IMR-90 (cell line): ENCODE measurements at places on chromosomes 7 and 10. TPM values are rescaled to one million over a fixed set of nuclear protein-coding genes. Genes with fewer than 3 reads are reported as not detected.

DNA sequence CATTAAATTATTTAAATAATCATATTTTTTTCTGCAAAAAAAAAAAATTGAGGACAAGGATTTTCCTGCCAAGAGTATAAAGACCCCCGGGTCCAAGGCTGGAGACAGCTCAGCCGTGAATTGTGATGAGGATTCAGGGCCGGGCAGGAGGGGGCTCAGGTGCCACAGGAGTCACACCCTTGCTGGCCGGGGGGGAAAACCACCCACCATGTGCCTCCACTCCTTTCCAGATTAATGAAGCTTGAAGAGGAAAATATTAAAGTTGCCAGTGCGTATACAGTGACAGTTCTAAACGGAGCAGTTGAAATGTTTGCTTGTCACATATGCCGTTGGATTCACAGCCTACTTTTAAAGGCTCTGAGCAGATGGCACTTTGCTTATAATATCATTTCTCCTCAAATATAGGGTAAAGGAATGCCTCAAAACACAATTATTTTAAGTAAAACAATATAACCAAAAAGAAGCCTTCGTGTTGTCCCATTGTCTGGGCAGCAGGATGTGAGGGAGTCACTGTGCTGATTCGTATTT, 49.6 kb downstream of the ADARB2 start:
- no peak for DNase-seq

DNA sequence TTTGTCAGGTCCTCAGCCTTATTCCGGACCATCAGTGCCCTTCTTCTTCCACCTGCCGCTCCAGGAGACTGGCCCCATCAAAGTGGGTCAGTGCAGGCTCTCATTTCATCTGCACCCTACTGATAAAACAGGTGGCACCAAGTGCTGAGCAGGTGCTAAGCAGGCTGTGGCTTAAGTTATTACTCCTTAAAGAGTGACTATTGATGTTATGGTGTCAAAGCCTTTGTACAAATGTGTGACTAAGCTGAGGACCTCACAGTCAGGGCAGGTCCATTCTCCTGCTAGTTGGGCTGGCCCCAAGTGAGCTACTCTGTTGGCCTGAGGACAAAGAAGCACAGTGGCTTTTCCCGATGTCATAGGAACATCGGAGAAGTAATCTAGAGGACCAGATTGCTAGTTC, 11.2 kb upstream of the CALD1 start:
- no peak for DNase-seq

- no peak for DNase-seq
Measured at GRCh38 chr7:116579835-116580234, 55.0 kb downstream of the CAV1 start.

- DNase-seq, result peak; percentile 32
Measured at GRCh38 chr10:14184841-14185315, 145.8 kb downstream of the FRMD4A start.

GRCh38 chr7:1724118-1724910, 54.2 kb downstream of the ELFN1 start:
- no peak for DNase-seq

- no peak for DNase-seq
Measured at GRCh38 chr7:33761449-33762080, 143.8 kb upstream of the BMPER start.

- peak; percentile 20 for DNase-seq
Measured at GRCh38 chr10:101287997-101288635, 58.9 kb upstream of the LBX1 start.

- no peak for DNase-seq
Measured at GRCh38 chr7:23468526-23469149, 1.7 kb downstream of the IGF2BP3 start.

- DNase-seq, result no peak
Measured at GRCh38 chr10:120791316-120791715, 59.8 kb upstream of the WDR11 start.

DNA sequence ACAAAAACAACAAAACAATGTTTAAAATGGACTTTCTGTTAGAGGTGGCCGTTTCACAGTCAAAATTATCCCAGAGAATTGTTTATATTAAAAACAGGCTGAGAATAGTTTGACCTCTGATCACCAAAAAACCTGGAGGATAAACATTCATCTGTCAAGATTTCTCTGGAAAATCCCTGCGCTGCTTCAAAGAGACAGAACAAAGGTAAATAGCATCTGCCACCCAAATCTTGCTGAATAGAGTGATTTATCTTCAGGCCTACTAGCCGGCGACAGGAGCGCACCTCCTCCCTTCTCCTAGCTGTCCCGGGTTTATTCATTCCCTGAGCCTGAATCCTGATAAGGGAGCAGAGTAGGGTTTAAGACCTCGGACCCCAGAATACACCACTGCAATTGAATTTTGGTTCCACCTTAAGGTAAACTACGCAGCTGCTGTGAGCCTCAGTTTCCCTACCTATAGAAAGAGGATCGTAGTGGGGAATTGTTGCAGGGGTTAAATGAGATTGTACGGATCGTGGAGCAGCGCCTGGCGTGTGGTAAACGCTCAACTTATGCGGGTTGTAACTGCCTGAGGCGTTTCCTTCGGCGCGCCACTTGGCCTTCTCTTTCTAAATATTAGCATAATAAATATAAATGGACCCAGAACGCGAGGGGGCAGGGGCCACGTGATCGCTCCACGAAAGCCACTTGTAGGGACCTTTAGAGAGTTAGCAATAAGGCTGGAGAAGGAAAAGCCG, 498 bp upstream of the ST7 start:
- DNase-seq, result peak; percentile 33

DNA sequence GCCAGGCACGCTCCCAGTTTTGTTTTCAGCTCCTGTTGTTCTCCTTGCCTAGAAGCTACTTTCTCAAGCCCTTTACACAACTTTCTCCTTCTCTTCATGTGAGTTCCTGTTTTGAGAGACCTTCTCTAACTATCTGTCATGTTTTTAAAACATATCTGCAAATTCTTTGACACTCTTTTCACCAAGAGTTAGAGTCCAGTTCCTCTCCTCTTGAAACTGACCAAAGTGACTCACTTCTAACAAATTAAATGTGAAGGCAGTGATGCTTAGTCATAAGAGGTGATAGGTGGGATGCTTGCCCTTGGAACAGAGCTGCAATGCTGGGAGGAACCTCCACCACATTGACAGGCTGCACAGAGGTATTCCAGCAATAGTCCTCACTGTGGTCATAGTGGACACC, 25.3 kb downstream of the ZSCAN25 start:
- peak; percentile 26 for DNase-seq

DNA sequence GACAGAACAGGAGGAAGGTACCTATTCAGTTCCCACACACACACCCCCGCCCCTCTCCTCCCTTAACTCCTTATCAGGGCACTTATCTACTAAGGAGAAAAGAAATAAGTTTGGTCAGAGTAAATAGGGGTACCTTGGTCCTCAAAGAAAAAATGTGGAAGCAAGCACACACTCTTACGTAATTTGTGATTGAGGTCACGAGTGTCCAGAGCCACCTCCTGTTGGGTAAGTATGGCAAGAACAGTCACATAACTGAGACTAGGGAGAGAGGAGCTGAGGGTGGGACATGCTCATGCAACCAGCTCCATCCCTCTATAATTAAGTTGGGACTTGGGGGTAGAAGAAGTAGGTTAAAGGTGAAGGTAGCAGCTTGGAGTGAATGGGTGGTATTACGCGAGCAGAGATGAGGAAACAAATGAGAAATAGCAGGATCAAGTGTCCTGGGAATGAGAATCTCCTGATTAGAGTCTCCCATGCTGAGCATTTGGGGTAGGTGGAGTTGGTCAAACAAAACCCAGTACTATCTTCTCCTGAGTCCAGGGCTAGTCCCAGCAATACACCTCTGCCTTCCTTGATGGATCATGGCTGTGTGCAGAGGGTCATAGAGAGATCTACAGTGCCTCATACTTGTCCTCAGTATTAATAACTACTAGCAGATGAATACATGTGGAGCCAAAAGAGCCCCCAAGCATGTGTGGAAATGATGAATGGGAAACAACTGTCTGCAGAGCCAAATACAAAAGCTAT, 77.1 kb downstream of the GSAP start:
- DNase-seq, result peak; percentile 45

DNA sequence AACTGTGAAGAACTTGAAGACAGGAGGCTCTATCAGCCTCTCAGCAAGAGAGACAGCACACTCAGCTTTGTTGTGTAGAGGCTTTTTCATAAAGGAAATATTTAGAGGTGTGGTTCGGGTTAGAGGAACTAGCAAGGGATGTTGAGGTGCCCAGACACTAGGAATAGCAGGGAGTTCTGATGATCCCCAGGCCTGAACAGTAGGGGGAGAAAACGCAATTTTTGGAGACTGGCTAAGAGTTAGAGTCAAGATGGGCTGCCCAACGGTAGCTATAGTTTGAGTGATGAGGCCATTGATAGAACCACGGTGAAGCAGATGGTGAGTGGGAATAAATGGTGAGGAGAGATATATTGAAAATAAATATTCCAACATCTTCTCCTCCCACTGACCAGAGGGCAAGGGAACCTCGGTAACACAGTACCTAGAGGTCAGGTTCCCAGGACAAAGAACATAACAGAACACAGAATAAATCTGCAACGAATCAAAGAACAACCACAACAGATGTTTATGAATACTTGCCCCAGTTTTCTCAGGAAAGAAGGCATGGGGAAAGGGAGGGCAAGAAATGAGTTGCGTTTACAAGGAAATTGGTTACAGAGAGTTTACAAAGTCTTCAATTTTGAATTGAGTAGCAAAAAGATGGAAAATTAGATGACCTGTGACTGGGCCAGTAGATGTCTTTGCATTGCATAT, 24.2 kb upstream of the BPGM start:
- DNase-seq, result no peak

GRCh38 chr7:152013974-152014373, 11.5 kb upstream of the GALNT11 start:
- DNase-seq, result no peak

GRCh38 chr7:79822620-79823240, 311.9 kb upstream of the GNAI1 start:
- no peak for DNase-seq

DNA sequence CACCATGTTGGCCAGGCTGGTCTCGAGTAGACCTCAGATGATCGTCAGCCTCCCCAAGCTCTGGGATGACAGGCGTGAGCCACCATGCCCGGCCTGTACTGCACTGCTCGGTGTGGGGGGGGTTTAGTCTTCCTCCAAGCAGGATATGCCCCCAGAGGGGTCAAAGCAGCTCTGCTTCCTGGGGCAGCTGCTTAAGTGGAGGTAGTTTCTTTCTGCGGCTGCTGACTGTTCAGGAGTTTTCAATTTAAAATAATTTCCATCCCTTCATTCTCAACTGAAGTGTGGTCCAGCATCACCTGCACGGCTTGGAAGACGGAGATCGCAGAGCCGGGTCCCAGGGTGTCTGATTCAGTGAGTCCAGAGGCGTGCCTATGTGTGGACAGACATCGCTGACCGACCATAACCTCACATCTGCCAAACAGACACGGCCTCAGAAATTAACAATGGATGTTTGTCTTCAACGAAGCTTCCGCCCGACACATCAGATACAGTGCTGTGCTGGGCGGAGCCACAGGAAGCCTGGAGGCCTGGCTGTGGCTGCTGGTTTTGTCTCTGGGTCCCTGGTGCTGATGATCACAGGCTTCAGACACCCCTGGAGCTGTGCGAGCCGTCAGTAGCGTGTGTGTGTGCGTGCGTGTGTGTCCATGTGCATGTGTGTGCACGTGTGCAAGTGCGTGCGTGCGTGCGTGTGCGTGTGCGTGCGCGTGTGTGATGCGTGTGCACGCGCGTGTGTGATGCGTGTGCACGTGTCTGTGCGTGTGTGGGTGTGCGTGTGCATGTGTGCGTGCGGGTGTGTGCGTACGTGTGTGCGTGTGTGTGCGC, 226.5 kb upstream of the PITRM1 start:
- no peak for DNase-seq

DNA sequence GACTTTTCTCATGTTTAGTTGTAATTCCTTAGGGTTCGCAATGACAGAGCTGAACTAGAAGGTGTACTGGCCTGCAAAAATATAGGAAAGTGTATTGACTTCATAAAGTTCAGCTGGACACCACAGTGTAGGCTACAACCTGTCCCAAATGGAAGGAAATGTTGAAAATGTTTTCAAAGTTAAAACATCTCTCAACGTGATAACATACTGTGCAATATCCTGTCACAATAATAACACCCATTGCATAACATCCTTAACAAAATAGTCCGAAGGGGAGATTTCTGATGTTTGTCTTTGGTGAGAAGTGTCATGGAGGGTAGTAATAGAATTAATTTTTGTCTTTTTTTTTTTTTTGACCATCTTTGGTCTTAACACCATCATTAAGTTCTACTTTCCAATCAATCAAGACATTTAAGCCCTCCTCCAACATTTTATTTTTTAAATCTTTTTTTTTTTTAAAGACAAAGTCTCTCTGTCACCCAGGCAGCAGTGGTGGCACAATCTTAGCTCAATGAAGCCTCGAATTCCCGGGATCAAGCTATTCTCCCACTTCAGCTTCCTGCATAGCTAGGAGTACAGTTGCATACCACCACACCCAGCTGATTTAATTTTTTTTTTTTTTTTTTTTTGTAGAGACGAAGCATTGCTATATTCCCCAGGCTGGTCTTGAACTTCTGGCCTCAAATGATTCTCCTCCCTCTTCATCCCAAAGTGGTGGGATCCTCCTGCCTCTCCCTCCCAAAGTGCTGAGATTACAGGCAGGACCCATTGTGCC, 45.7 kb downstream of the DYNC1I1 start:
- no peak for DNase-seq

- DNase-seq, result peak; percentile 72
Measured at GRCh38 chr10:35564341-35564968, 40.7 kb upstream of the GJD4 start.

GRCh38 chr10:129531195-129531968, 64.3 kb downstream of the MGMT start:
- peak; percentile 56 for DNase-seq

- DNase-seq, result no peak
Measured at GRCh38 chr10:127908959-127909267, 2.0 kb downstream of the PTPRE start.

GRCh38 chr7:53485354-53485753, 449.9 kb downstream of the POM121L12 start:
- DNase-seq, result no peak

DNA sequence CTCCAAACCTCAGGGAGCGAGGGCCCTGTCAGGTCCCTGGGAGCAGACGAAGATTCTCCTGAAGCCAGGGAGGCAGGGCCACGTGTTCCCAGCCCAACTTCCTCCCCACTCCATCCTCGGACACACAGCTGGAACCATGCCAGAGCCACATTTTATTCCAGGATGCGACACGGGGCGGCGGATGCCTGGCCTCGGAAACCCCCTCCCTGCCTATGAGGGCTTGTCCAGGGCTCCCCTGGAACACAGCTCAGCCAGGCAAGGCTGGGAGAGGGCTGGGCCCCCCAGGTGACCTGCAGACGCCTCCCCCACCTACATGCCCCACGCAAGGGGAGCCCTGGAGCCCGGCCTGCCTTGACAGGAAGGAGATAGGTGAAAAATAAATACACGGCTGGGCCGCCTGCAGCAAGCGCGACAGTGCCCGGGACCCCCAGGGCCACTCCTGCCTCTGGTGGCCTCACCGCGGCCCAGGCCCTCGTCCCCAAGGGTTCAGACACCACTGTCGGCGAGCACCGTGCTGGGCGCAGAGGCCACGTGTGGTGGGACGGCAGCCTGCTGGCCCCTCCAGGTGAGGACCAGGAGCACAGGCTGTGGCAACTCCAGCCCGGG, 21.5 kb downstream of the GET4 start:
- DNase-seq, result no peak

GRCh38 chr10:116878123-116878522, 28.8 kb downstream of the ENO4 start:
- DNase-seq, result no peak

CLDN12 gene
- polyA plus RNA-seq, result 33.4 and 34.5 TPM in 2 replicates

SLC13A4 gene
- 0.10 TPM in 1 of 2 replicates, not detected in the other for polyA plus RNA-seq

SRPK2 gene
- polyA plus RNA-seq, result 9.2 and 13.2 TPM in 2 replicates

SPDYE6 gene
- polyA plus RNA-seq, result not detected in 2 replicates

POM121 gene
- 14.4 and 15.5 TPM in 2 replicates for polyA plus RNA-seq

IDE gene
- polyA plus RNA-seq, result 6.9 and 9.3 TPM in 2 replicates

PRRT4 gene
- not detected in 2 replicates for polyA plus RNA-seq

TMEM196 gene
- polyA plus RNA-seq, result not detected in 2 replicates

ELFN1 gene
- 5.2 and 7.8 TPM in 2 replicates for polyA plus RNA-seq

CHST3 gene
- 8.6 and 9.1 TPM in 2 replicates for polyA plus RNA-seq

CHPF2 gene
- polyA plus RNA-seq, result 77.0 and 80.0 TPM in 2 replicates
